ENCODE measurements at places on chromosomes 1 and 21. TPM values are rescaled to one million over a fixed set of nuclear protein-coding genes. Genes with fewer than 3 reads are reported as not detected.

DNA sequence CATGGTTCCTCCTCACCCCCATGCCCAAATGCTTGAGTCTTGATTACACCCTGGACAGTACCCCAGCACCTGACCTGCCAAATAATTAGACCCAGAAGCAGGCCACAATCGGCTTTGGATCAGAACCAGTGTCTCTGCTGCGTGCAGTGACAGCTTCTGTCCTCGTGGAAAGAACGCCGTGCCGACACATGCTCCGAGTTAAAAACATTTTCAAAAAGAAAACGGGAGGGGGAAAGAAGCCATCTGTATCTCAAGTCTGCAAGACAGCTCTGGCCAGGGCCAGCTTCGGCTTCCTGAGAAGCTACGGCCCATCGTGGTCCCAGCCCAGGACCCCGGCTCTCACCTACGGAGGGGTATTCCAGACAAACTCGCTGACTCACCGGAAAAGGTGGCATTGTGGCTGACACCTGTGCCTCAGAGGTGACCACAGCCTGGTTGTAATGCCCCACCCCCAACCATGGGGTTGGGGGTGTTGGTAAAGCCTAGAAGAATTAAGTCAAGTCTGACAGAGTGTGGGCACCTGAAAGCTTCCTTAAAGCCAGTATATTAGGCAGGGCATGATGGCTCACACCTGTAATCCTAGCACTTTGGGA, 25.8 kb downstream of the SSBP3 start:
- no peak for DNase-seq

TADA1 gene
- 9.9 TPM for total RNA-seq

- no peak for DNase-seq
Measured at GRCh38 chr1:235495551-235495950, 8.7 kb downstream of the B3GALNT2 start.

CASQ2 gene
- 56.4 TPM for total RNA-seq

TSTD1 gene
- total RNA-seq, result 33.9 TPM

CLCA2 gene
- total RNA-seq, result not detected

DNA sequence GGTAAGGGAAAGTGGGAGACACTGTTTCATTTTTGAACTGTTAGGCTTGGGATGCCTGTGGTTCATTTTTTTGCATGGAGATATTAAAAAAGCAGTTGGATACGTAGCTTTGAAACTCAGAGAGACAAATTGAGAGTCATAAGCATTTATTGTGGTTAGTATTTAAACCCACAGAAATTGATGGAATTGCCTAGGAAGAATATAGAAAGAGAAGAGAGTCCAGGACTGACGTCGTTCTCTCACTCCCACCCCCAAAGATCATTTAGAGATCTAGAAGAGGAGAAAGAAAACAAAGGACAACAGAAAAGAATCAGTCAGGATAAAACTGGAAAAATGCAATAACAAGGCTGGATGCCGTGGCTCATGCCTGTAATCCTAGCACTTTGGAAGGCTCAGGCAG, 73.2 kb upstream of the BMP8A start:
- no peak for DNase-seq

DNA sequence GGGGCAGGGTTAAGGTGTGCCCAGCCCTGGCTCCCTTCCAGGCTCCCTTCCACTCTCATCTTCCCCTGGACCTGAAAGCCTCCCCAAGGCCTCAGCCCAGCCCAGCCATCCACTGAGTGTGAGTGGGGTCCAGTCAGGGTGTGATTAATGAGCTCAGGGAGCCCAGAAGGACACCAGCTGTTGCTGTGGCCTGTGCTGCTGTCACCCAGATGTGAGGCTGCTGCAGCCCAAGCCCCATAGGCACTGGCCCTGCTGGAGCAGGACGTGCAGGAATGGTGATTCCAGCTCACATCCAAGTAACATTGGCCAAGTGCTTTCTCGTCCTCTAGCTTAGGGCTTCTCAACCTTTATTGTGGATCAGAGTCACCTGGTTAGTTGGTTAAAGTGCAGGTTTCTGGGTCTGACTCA, 77.6 kb downstream of the EPHB2 start:
- no peak for DNase-seq

NTMT2 gene
- 0.28 TPM for total RNA-seq

OR2C3 gene
- not detected for total RNA-seq

C1QTNF12 gene
- total RNA-seq, result 0.86 TPM

DNA sequence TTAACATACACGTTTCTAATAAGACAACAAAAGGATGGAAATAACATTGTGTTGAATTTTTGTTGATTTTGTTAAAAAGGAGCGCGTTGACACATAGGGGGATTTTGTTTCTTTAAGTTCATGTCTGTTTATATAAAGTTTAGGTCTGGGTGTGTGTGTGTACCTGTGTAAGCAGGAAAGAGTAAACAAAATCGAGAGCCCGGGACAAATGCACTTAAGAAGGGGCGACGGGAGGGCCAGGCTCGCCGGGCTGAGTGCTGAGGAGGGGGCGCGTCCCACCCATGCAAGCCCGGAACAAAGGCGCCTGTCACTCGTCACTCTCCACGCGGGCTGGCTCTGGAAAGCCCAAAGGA, 28.8 kb upstream of the TRIM17 start:
- no peak for DNase-seq

DNA sequence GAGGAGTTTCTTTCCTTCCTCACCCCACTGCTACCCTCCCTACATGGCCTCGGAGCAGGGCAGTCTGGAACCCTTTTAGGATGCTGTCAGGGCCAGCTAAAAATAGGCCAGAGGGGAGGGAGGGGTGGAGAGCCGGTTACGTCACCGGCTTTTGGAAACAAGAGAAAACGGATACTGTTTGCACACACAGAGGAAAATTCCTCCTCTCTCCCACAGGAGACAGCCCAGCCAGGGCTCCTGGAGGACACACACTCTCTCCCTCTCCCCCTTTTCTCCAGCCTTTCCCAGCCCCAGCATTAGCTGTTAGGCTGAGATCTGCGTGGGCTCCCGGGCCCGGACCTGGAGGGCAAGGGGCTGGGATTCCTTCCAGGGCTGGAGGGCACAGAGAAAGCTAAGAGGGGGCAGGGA, 20.0 kb upstream of the ALDH4A1 start:
- DNase-seq, result peak; percentile 86

PLA2G2C gene
- not detected for total RNA-seq

NTNG1 gene
- not detected for total RNA-seq

- DNase-seq, result no peak
Measured at GRCh38 chr1:247429496-247429895, 13.5 kb downstream of the NLRP3 start.

- no peak for DNase-seq
Measured at GRCh38 chr1:99580451-99580850, 65.5 kb upstream of the PALMD start.

DNA sequence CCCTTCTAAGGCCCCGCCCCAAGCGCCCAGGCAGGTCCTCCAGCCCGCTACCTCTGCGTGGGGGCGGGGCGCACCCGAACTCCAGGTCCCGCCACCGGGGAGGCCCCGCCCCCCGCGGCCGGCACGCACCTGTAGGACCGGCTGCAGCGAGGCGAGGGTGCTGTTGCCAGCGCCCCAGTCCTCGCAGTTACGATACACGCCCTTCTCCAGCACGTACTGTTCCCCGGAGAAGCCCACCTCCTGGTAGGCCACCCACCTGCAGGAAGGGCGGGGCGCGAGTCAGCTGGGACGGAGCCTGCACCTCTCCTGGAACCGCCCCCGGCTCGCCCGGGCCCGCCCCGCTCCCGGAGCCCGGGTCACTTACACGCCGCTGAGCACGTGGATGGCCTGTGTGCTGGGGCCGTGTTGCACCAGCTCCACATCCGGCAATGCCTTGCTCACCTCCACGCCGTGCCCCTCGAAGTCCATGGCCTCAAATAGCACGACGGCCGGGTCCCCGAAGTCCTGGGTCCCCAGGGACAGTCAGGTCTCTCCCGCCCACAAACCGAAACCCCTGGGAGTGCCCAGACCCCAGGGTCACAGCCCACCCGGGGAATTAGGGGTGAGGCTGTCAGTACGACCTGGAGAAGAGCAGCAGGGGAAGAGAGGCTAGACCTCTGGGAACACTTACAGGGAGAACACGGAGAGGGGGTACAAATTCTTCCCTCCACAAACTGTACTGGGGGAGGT, 17.3 kb downstream of the CRYBG2 start:
- DNase-seq, result peak; percentile 63

DNA sequence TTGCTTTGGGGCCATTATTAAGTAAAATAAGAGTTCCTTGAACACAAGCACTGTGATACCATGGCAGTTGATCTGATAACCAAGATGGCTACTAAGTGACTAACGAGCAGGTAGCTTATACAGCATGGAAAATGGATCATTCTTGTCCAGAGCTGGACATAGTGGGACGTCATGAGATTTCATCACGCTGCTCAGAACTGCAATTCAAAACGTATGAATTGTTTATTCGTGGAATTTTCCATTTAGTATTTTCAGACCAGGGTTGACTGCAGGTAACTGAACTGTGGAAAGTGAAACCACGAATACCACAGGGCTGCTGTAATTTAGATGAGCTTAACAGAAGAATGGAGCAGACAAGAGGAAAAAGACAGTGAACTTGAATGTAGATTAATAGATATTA, 38.9 kb downstream of the CCDC18 start:
- no peak for DNase-seq

GBP2 gene
- 25.8 TPM for total RNA-seq

- DNase-seq, result no peak
Measured at GRCh38 chr1:63124666-63125191, 197.6 kb upstream of the FOXD3 start.

DNA sequence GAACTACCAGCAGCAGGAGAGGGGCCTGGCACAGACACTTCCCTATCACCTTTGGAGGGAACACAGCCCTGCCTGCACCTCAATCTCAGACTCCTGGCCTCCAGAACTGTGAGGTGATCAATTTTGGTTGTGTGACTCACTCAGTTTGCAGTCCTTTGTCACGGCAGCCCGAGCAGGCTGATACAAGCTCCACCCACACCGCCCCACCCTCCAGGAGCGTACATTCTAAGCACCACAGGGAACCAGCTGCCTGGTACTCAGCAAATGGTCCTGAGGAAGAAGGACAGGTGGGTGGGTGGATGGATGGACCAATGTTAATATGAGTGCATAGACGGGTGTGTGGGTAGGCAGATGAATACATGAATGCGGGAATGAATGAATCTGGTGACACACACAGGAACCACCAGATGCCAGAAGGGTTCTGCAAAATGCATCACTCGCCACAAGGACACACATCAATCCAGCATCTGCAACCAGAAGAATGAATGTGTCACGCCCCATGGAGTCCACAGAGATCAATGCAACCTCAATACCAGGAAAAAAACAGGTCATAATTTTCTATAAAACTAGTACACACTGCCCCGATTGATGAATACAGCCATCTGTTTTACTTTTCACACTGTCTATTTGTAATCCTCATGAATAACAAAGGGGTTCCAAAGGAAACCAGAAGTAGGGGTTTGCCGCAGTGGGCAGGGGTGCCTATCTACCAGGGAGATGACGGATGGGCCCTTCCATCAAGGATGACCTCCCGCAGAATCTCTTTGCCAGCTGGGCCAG, 284.5 kb downstream of the NPHP4 start:
- DNase-seq, result no peak

LDLRAD1 gene
- not detected for total RNA-seq

BRDT gene
- total RNA-seq, result not detected

- peak; percentile 32 for DNase-seq
Measured at GRCh38 chr1:227318853-227319607, 738 bp upstream of the CDC42BPA start.

DNA sequence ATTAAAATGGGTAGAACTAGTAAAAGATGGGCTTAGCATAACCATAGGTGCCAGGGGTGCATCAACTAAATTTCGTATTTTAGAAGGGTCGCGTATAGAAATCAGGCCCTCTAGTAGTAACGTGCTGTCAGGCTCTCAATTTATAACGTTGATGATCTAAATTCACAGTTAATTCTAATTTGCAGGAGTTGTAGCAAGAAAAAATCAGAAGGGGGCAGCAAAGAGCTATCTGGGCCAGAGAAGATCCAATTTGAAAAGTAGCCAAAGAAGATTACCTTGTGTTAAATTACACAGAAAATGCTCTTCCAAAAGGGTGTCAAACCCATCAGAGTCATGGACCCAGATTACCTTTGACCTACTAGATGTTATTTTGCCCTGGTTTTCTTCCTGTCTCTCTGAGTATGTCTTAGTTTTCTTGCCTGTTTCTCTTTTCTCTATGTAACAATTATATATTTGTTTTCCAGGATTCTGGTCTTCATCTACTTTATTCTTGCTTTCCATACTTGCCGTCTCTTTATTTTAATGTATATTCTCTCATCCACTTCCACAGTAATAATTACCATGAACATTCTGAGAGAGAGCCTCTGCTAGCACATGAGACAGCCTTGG, 1030.9 kb downstream of the AMY1C start:
- no peak for DNase-seq

CYP4A22 gene
- not detected for total RNA-seq

ADGRL2 gene
- total RNA-seq, result 13.2 TPM

DNA sequence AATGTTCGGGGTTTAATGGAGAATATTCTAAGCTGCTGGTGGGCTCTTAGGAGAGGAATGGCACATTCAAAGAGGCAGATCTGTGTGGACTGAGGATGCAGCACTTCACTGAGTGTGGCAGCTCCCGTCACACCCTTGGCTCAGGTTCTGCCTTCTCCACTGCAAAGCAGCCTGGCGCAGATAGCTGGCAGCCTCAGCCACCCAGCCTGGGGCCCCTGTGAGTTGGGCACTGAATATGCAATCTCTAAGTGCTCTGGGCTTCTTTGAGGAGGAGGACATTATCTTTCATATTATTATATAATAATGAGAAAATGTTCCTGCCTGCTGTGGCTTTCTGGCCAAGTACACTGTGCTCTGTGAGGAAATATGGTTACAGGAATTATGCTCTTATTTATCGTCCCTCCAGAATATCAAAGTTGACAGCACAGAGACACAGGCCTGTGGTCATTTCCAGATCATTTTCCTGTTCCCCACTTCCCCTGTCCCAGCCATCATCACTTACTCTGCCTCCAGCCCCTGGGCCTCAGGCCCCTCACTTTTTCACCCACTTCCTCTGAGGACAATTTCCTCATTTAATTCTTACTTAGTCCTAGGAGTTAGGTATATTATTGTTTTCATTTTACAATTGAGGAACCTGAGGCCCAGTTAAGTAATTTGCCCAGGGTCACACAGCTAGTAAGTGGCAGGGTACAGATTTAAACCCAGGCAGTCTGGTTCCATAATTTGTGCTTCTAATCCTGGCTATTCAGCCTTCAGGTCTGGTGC, 53.6 kb downstream of the MAB21L3 start:
- DNase-seq, result no peak

DNA sequence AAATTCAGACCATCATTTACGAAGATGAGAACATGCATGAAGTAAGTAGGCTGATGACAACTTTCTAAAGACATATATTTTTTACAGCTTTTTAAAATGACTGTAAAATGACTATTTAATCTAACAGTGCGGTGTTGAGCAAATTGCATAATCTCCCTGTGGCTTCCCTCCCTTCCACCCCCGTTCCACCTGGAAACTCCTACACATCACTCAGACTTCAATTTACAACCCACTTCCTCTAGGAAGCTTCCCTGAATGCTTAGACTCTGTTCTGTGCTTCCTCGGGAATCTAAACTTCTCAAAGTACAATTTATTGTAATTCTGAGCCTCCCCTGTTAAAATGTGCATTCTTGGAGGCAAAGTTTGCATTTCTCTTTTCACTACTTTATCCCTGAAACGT, 354.9 kb downstream of the DPYD start:
- DNase-seq, result no peak

Data from psoas muscle (tissue), 8 donors.